ENCODE measurements at places on chromosomes 6 and 20.

DNA sequence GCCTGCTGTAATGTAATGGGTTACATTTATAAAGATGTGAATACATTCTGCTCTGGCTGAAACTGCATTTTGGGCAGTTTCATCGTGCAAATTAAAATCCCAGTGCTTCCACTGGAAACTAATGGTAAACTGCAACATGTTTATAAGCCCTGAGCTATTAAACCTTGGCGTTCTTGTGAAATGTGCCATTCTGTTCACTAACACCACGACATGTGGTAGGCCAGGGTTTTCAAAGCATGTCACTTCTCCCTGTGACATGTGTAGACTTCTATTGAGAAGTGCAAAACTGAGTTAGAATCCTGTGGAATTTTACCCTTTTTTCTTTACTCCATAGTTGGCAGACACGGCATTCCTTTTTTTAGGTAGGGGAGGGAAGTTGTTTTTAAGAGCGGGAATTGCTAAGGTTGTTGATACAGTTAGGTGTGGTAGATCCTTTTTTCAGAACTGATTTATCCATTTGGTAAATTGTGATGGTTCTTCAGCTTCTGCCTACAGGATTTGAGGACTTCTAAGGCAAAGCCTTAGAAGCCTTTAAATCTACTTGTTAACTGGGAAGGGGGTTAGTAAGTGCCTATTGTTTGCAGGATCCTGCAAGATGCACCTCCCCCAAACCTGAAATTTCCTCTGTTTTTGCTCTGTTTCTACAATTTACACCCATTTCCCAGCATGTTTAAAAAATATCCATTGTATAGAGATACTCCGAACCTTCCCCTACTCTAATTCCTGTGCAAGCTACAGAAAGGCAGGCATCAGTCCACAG, 4.2 kb downstream of the SASH1 start:
- DNase-seq, result no peak

DNA sequence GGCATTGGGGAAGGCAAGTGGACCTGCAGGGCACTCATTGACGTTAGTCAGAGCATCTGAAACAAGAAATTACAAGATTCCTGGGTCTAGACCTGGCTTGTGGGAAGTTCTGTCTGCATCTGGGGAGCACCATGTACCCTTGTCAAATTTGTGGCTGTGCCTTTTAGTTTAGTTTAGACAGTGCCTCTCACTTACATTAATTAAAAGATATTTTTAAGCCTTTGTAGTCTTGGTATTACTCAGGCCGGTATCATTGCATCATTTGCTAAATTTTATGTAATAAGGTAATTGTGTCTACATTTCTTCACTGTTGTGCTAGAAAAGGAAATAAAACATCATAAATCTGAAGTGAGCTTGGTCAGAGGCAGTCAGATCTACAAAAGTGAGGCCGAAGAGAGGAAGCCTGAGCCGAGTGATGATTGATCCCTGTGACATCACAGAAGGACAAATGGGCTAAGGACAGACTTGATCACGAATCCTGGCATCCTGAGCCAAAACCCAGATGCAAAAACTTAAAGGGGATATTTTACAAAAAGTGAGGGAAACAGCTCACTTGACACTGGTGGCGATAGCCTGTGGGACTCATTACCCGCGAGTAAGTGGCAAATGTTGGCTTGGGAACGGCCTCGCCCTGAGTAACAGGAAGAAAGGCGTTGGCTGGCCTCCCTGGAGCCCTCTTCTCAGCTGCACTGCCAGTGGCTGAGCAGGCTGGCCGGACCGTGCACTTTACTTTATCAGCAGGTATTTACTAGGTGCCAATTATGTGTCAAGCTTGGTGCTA, 106.5 kb downstream of the TCP11 start:
- peak; percentile 8 for DNase-seq

DNA sequence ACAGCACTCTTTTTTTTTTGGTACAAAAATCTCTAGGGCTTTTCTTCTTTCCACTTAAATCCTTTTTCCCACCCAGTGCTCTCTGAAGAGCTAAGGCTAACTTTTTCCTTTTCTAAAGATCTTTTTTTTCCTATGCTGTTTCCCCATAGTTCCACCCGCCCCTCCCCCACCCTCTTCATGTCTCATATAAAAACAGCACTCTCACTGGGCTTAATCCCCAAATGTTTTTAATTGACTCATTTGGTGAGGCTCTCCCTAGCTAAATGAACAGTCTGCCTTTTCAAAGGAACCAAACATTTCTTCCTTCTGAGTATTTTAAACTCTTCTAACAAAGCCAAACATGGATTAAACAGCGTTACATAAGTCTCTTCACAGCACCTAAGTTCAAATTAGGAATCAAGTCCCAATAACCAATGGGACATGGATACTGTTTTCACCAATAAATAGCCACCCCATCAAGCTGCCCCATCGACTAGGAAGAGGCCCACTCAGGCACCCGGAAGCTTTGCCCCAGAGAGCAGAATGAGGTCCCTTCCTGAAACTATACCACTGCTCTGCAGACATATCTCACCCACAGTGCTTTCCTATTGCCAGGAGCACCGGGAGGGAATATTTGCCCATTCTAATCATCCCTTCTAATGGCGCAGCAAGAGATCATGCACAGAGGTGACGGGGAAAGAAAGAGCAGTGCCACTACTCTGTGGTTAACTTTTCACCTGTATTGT, 63.7 kb downstream of the ATXN1 start:
- peak; percentile 69 for DNase-seq

DNA sequence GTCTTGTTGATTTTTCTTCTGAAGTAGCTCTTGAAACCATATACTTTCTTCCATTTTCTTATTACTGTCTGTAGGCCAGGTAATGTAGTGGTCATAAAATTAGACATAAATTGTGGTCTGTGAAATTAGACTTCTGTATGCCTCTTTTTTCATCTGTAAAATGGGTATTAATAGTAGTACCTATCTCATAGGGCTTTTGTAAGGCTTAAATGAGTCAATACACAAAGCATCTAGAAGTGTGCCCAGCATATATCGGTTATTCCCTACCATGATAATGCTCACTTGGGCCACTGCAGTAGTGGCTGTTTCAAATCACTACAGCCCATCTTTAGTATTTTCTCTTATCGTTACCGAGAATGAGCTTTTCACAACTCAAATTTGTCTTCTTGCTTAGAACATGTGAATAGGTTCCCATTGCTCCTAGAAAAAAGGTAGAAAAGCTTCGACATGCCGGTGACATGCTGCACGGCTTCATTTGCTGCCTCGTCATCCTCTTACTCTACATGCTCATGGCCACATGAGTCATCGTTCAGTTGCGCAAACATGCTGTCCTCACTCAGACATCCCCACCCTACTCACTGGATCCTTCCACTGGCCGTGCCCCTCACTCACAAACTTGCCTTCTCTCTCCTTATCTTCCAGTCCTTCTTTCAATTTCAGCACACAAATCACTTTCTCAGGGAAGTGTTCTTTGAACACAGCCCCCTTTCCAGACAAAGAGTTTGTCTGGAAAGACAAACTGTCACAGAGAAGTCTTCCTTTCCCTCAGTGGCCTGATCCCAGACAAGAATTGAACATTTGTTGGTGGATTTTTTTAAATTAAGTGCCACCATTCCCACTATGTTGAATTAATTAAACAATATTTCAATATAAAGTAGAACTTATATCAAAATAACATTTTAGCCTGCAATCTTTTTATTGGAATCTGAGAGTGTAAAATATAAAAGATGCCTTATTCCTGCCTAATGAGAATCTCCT, 32.2 kb upstream of the ERVFRD-1 start:
- DNase-seq, result no peak

DNA sequence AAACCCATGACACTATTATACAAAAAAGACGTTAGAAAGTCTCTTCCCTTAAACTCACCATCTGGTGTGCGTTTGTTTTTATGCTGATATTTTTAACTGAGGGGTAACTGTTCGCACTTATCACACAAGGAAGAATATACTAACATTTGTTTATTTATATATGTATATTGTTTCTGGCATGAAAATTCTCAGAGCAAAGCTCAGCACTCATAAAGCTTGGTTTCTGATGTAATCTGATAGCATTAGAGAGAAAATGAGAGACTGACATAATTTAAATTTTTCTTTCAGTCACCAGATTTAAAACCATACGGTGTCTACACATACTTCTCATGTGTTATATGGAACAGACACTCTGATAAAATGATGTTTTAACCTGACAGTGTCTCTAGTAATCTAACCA, 6.9 kb downstream of the BLOC1S5 start:
- DNase-seq, result no peak

DNA sequence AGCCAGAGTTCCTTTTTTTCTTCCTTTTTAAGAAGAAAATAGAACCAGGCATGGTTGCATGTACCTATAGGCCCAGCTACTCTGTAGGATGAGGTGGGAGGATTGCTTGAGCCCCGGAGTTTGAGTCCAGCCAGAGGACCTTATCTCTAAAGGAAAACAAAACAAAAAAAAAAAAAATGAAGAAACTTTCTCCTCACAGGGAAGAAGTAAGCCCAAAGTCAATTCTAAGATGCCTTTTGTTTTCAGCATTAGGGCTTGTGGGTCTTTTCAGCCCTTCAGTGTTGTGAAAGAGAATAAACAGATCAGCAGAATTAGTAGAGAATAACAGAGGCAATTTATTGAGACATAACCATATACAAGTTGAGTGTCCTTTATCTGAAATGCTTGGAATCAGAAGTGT, 26.8 kb downstream of the ZNF451 start:
- DNase-seq, result no peak

DNA sequence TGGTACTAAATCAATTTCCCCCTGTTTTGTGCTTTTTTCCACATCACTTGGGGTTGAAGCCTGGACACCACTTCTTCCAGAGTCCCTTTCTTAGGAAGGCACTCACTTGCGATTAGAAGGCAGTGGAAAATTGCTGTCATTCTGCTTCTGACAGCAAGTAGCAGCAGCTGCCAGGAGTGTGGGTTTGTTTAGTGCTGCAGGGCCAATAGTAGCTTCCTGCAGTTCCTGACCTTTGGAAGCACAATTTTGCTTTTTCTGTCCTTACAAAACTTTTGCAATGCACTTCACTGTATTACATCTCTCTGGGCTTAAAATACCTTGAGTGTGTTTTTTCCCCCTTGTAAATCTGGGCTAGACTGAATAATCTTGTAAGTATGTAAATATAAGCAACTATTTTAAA, 12.5 kb upstream of the HLA-DRA start:
- no peak for DNase-seq

GRCh38 chr6:170229396-170229795, 61.5 kb downstream of the DLL1 start:
- DNase-seq, result no peak

- peak; percentile 32 for DNase-seq
Measured at GRCh38 chr6:106511288-106512047, 117.8 kb downstream of the RTN4IP1 start.

Data from NCI-H146 (cell line).